ENCODE measurements at places on chromosomes 2 and 18. TPM values are rescaled to one million over a fixed set of nuclear protein-coding genes. Genes with fewer than 3 reads are reported as not detected.

GRCh38 chr2:170156592-170156991 is 21.4 kb upstream of the MYO3B start:
- H3K4me1 ChIP-seq, result peaks cover 15% of the 10 kb centered on the region
- H3K4me3 ChIP-seq, result no peak overlapping the region

Gene TOGARAM2
- not detected for total RNA-seq

DNA sequence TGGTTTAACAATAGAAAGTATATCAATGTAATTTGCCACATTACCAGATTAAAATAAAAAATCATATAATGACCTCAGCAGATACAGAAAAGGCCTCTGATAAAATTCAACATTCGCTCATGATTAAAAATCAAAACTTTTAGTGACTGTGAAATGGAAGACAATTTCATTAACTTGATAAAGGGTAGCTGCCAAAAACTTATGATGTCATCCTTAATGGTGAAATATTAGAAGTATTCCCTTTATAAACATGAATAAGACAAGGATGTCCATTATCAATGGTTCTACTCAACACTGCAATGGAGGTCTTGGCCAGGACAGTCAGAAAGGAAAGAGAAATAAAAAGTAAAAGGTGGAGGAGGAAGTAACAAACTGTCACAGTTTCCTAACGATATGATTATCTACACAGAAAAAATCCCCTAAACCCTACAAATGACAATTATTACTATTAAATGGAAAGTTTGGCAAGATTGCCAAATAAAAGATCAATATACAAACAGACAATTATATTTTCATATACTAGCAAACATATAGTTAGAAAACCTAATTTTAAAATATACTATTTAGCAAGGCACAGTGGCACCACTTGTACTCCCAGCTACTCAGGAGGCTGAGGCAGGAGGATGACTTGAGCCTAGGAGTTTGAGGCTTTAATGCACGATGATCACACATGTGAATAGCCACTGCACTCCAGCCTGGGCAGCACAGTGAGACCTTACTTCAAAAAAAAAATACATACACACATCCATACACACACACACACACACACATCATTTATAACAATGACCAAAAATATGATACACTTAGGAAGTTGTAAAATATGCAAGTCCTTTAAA is 12.8 kb downstream of the METTL8 start:
- peaks cover 14% of the 10 kb centered on the region for H3K36me3 ChIP-seq
- H3K4me3 ChIP-seq, result no peak overlapping the region
- H3K27ac ChIP-seq, result no peak overlapping the region
- peaks cover 1% of the 10 kb centered on the region for H3K4me1 ChIP-seq
- peaks cover 4% of the 10 kb centered on the region for H3K27me3 ChIP-seq

Gene POTEC
- not detected for total RNA-seq

DNA sequence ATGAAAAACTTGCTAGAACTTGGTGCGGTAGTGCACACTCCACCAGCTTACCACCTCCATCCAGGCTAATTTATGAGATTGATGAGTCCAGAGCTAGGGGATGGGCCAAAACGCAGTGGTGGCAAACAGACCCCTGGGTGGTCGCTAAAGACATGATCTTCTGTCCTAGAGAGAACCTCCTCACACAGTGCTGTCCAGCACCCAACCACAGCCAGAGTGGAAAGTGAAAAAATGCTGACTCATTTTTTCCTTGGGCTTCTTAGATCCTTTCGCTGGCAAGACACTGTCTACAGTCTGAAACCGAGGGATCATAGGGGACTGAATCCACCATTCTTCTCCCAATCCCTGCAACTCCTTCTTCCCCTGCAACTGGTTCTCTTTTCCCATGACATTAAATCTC is 4.1 kb downstream of the ANTXR1 start:
- H3K4me1 ChIP-seq, result peaks cover 18% of the 10 kb centered on the region
- peaks cover 2% of the 10 kb centered on the region for H3K27me3 ChIP-seq
- H3K27ac ChIP-seq, result no peak overlapping the region
- peak overlapping the region; percentile 11 for H3K4me3 ChIP-seq
- no peak for DNase-seq

Gene SF3B6
- 76.5 TPM for total RNA-seq

Gene C18orf54
- total RNA-seq, result 20.0 TPM

GRCh38 chr2:203697190-203697589 is 9.2 kb upstream of the CD28 start:
- peaks cover under 1% of the 10 kb centered on the region for H3K27me3 ChIP-seq

DNA sequence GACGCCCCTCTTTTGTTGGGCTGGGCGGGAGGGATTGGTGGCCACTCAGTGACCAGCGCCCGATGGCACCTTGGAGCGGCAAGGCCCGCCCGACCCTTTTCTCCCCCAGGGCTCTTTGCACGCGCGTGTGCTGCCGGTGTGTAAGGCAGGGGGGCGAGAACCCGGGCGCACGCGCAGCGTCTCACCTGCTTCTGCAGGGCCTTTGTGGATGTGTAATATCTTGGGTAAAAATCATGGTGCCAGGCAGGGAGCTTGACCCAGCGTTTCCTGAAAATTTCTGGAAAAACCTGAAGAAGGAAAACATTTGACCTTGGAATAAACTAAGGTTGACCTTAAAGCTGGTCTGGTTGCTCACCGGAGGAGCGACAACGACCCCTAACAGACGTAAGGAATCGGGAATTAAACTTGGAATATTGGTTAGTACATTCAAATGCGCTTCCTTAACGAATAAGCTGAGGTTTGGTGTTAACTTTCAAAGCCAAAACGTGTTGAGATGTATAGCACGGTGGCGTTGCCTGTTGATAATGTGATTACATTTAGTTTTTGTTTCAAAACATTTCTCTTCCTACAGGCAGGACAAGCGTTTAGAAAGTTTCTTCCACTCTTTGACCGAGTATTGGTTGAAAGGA is 438 bp downstream of the HSPE1 start:
- peak overlapping the region; percentile 89 for H3K27ac ChIP-seq
- DNase-seq, result no peak
- no peaks in the 10 kb centered on the region for H3K36me3 ChIP-seq
- peaks cover 17% of the 10 kb centered on the region for H3K4me1 ChIP-seq
- H3K27me3 ChIP-seq, result peaks cover 4% of the 10 kb centered on the region
